ENCODE measurements at places on chromosomes 4 and X. TPM values are rescaled to one million over a fixed set of nuclear protein-coding genes. Genes with fewer than 3 reads are reported as not detected.

PACRGL gene
- 31.7 TPM for total RNA-seq

APOO gene
- total RNA-seq: 17.3 TPM

RPS6KA6 gene
- 5.3 TPM for total RNA-seq

CRMP1 gene
- 6.0 TPM for total RNA-seq

ATOH1 gene
- total RNA-seq: not detected

HS3ST1 gene
- 6.7 TPM for total RNA-seq

F11 gene
- not detected for total RNA-seq

PHOX2B gene
- total RNA-seq: not detected

UGT2A1 gene
- not detected for total RNA-seq

SNCA gene
- 8.7 TPM for total RNA-seq

SYAP1 gene
- 23.9 TPM for total RNA-seq

OPN1MW gene
- total RNA-seq: not detected

GPC4 gene
- total RNA-seq: 8.0 TPM

NSUN7 gene
- total RNA-seq: 14.3 TPM

RGS12 gene
- 33.7 TPM for total RNA-seq

TCP11X1 gene
- total RNA-seq: not detected

BRS3 gene
- total RNA-seq: not detected

ZNF141 gene
- 17.2 TPM for total RNA-seq

MAGEA9B gene
- total RNA-seq: not detected

TLR6 gene
- total RNA-seq: 1.5 TPM

PAGE2 gene
- total RNA-seq: 12.8 TPM

PAGE5 gene
- total RNA-seq: 11.1 TPM

F8A3 gene
- 33.1 TPM for total RNA-seq

TRPC5OS gene
- total RNA-seq: 107 TPM

HPSE gene
- 0.82 TPM for total RNA-seq

GAGE1 gene
- not detected for total RNA-seq

SLC9B1 gene
- not detected for total RNA-seq

TENM3 gene
- total RNA-seq: 21.4 TPM

GPRASP1 gene
- total RNA-seq: 8.9 TPM

IL2 gene
- not detected for total RNA-seq

CXCL6 gene
- total RNA-seq: 8.4 TPM

All from prostate gland (tissue), 2 donors.